ENCODE measurements at places on chromosomes 7 and 10.

DNA sequence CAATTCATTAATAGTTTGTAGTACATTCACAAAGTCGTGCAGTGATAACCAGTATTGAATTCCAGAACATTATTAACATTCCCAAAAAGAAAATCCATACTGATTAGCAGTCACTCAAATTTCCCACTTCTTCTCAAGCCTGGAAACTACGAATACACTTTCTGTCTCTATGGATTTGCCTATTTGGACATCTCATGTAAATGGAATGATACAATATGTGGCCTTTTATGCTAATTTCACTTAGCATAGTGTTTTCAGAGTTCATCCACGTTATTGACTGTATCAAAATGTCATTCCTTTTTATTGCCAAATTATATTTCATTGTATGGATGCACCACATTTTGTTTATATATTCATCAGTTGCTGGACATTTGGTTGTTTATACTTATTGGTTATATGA lies 78.8 kb downstream of the STK31 start:
- DNase-seq = no peak

- no peak for DNase-seq
Measured at GRCh38 chr7:151243408-151244195, 4.9 kb downstream of the SMARCD3 start.

- DNase-seq = no peak
Measured at GRCh38 chr10:33938001-33938400, 603.5 kb upstream of the NRP1 start.

DNA sequence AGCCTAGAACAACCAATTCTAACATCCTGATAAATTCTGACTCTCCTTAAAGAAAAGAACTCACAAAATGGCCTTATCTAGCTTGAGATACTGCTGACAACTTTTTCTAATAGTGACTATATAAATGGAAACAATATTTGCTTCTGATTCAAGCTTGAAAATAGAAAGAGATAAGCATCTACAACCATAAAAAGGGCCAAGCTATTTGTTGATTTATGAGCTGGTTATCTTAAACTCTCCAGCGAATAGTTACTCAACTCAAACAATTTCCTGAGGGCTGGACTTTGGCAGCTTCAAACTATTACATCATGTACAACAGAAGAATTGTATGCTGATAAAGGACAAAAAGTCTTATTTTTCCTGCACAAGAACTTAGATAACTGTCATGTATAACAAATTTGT lies 4.6 kb downstream of the USP54 start:
- peak; percentile 89 for DNase-seq

DNA sequence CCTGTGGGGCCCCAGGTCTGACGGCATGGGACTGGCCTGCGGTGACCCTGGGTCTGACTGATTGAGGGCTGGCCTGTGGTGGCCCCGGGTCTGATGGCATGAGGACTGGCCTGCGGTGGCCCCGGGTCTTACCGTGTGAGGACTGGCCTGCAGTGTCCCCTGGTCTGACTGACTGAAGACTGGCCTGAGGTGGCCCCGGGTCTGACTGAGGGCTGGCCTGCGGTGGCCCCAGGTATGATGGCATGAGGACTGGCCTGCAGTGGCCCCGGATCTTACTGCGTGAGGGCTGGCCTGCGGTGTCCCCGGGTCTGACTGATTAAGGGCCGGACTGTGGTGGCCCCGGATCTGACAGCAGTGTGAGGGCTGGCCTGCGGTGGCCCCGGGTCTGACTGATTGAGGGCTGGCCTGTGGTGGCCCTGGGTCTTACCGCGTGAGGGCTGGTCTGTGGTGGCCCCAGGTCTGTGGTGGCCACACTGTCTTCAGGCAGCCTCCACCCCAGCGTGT lies 10.9 kb downstream of the JAKMIP3 start:
- DNase-seq = no peak

DNA sequence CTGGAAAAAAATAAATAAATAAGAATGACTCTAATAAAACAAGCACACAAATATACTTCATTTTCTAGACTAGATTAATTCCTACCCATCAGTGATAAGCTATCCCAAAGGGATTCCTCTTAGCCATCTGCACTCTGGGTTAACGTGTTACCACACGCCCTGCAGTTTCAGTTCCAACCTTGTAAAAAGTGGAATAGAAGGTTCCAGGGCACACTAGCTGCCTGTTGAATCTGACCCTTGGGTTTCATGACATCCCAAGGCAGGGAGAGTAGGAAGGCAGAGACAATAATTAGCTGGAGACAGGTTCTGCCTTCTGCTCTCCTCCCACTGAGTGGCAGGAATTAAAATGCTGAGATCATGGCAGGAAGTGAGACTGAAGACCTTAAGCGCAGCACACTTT lies 33.5 kb downstream of the SLC37A3 start:
- DNase-seq = no peak
